ENCODE measurements at places on chromosomes 6 and 20. TPM values are rescaled to one million over a fixed set of nuclear protein-coding genes. Genes with fewer than 3 reads are reported as not detected.

The NEDD9 gene
- 14.7 TPM for polyA plus RNA-seq

GRCh38 chr6:87945966-87946365 lies 101.7 kb upstream of the SPACA1 start:
- DNase-seq = no peak

The CST7 gene
- 13.3 TPM for polyA plus RNA-seq

GRCh38 chr6:45645302-45645701 lies 267.6 kb upstream of the SUPT3H start:
- DNase-seq = no peak

DNA sequence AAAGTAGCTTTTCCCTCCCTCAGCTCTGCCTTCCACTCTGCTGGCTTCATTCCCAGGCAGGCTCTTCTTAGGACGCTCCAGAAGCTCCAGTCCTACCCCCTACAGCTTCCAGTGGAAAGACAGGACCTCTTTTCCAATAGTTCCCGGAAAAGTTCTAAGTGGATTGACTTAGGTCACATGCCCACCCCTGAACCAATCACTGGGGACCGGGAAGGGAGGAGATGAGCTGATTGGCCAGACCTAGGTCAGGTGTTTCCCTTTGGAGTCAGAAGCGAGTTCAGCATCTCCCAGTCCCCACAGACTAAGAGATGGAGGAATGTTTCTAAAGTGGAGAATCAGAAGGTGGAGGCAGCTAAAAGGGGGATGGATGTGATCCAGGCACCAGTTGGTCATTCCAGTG lies 62.9 kb upstream of the KCNG1 start:
- no peak for DNase-seq

DNA sequence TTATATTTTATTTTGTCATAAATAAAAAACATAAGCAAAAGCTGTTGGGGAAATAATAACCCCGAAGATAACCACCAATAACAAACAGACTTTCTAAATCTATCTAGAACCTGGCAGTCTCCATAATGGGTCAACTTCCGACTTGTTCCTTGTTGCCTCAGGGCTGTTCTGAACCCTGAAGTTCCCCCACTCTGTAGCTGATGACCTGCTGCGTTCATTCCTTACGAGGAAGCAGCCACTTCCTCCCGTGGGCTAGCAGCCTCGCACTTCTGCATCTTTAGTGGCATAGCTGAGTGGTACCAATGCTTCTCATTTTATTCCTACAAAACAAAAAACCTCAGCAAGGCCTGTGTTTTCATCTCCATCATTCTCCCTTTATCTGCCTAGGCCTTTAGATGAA lies 103.0 kb downstream of the PLEKHG1 start:
- DNase-seq = no peak

- no peak for DNase-seq
Observed at GRCh38 chr20:64129146-64129782, 21.9 kb upstream of the NPBWR2 start.

DNA sequence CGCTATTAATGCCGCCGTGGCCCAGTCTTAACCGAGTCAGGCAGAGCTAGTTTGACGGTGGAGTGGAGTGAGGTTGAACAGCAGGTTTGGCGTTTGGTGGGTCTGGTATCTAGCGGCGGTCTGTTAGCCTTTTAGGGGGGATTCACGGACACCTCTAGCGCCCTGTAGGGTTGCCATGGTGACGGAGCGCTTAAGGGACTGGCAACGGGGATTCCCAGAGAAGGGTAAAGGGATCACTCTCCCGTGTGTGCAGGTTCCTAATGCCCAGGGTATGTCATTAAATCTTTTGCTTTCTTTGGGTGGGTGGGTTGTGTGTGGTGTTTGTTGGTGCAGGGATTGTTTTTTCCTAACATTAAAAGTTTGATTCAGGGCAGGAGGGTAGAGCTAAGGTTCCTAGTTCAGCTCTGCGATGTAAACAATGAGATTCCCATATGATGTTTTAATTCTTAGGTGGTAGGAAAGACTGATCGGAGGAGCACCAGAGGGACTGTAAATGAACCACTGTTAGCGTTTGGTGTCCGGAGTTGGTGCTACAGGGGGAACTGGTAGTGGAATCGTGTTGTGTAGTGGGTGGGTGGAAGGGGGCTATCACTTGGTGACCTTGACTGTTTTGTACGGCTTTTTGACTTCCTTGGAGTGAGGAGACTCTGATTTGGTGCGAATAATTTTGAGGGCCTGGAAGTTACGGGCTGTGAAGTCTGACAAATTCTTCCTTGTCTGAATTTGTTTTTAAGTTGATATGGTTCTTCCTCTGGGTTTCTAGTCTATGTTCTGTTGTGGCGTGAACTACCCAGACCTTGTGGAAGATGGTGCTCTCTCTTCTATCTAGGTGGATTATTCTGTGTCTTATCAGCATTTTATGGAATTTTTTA lies 5.0 kb downstream of the BRD2 start:
- no peak for DNase-seq

GRCh38 chr20:59421089-59421488 lies 120.7 kb downstream of the EDN3 start:
- DNase-seq = no peak

DNA sequence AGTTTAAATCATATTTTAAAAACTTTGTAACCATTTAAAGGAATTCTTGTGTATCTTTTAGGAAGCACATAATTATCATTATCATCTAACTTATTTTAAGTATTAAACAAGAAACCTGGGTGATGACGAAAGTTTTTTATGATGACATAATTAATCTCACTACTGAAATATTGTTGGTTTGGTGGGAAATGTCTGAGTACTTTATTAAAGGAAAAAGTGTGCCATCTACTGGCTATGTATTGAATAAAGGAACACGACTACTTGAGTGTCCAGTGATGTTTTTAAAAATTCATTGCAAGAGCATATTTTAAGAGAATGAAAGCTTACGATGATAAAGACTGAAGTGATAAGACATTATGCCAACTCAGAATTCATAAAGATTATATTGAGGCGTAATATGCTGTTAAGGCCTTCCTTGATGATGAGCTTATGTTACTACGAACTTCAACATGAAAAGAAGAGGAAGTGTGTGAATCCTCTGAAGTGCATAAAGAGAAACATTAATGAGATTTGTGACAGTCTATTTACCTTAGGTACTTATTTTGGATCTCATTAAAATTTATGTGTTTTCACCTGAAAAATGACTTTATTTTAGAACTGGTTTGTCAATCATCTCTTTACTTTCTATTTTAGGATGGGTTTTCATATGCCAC lies 12.0 kb upstream of the TRMT11 start:
- no peak for DNase-seq

The TMC2 gene
- polyA plus RNA-seq = not detected

DNA sequence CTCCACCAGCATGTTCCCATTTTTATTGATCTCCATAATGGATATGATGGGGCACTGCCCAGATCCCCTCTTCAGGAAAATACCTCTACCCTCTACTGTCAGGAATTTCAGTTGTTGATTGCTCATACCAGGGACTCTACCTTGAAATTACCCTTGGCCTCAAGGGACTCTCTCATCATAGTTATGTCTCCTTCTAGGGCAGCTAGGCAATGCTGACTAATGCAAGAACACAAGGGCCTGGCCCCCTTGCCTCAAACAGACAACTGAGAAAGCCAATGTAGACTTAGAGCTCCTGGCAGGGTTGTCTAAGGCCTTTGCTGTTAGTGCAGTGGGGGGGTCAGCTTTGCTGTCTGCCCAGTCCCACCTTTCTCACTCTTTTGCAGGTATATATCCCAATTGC lies 493.1 kb downstream of the BTBD3 start:
- DNase-seq = no peak

GRCh38 chr20:57399587-57400155 lies 8.5 kb downstream of the RBM38 start:
- peak; percentile 60 for DNase-seq

DNA sequence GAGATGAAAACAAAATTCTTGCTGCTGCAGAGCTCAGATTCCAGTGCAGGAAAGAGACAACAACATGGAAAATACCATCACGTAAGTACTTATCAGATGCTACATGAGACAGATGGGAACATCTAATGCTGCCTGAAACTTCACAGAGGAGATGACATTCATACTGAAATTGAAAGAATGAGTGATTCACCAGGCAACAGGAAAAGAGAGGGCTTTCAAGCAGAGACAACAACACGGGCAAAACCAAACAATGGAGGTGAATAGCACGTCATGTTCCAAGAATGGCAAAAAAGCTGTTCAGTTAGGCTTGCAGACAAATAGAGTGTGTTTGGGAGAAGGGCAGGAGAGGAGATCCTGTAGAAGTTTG lies 39.3 kb downstream of the GTF2H5 start:
- no peak for DNase-seq

The C6orf62 gene
- polyA plus RNA-seq = 81.5 TPM

The HRH3 gene
- polyA plus RNA-seq = not detected

DNA sequence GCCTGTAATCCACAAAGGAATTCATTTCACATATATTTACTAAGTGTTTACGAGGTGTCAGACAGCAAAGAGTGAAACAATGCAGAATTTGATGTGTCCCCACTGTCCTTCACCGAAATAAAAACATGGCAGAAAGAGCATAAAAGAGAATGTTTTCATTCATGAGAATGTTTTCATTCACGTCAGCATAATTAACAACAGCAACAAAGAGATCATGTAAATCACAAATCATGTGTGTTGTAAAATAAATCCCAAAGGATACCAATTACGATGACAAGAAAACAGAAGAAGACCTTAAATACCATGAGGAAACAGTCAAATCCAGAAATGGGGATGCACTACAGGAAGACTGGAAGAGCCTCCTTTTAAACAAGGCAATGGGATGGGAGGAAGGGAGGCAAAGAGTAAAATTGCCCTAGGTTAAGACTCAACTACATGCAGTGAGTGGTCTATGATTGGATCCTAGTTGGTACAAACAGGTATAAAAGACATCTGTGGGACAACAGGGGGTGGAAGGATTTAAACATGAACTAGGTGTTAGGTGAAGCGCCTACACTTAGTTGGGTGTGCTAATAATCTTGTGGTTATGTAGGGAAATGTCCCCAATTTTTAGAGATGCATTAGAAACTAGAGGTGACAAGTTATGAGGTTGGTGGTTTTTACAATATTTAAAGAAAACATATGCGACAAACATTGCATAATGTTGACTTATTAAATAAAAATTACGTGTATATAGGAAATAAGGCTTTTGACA lies 1.5 kb downstream of the ZSCAN31 start:
- no peak for DNase-seq

DNA sequence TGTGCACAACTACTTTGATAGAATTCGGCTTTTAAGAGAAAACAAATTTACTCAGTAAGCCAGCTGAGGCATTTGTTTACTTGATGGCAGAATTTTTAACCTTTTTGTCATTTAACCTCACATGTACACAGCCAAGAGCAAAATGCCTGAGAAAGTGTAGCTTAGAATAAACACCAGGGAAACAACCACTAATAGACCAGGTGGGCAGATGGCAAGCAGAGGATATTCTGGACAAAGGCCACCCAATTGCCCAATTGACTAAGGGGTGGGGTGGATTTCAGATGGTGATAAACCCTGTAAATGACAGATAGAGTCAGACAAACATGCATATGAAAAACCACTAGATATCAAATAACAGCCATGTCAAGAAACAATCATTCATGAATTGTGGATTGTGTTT lies 190.7 kb upstream of the FBXL4 start:
- DNase-seq = no peak

- no peak for DNase-seq
Observed at GRCh38 chr20:39433466-39433865, 471.3 kb downstream of the DHX35 start.

GRCh38 chr6:11772109-11772825 lies 6.3 kb downstream of the ADTRP start:
- no peak for DNase-seq

- DNase-seq = no peak
Observed at GRCh38 chr6:98458708-98459107, 375.7 kb upstream of the POU3F2 start.

- no peak for DNase-seq
Observed at GRCh38 chr6:1325461-1326309, 13.8 kb downstream of the FOXQ1 start.

DNA sequence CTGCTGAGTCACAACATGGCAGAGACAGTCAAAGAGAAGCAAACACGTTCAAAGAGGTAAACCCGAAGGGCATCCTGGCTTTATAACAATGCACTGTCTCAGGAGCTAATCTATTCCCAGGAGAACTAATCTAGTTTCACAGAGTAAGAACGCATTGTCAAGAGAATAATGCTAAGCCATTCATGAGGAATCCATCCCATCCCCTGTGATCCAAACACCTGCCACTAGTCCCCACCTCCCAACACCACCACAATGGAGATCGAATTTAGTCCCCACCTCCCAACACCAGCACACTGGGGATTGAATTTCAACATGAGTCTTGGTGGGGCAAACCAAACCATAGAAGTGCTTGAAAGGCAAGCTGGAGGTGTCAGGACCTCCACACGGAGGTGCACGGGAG lies 231.5 kb upstream of the ID4 start:
- no peak for DNase-seq

- no peak for DNase-seq
Observed at GRCh38 chr6:134420614-134421181, 102.8 kb upstream of the SGK1 start.

The FHL5 gene
- polyA plus RNA-seq = not detected

DNA sequence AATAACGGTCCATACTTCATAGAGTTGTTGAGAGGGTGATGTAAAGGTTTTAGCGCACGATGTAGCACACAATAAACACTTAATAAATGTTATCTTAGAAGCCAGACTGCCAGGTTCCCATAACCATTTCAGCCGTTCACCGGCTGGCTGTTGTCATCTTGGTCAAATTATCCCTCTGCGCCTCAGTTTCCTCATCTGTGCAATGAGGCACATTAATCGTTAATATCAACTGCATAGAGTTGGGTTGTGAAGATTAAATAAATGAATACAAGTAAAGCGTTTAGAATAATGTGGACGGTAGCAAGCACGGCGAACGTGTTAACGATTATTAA lies 432 bp upstream of the PSMF1 start:
- no peak for DNase-seq

DNA sequence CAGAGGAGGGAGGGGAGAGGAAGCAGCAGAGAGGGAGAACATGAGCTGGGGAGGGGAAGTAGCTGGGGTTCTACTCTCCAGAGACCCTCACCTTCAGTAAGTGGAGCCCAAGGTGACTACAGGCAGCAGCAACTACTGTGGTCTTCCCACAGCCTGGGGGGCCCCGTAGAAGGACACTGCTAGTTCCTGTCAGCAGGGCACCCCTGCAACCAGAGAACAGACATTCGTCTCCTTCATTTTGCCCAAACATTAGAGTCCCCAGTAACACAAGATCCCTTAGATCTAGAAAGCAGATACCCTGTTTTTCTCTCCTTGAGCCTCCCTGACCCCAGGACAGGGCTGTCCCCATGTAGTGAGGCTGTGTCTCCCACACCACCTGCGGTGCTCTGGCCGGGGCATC lies 8.2 kb downstream of the GNMT start:
- no peak for DNase-seq

The MBOAT1 gene
- polyA plus RNA-seq = 0.27 TPM

The ANKRD6 gene
- polyA plus RNA-seq = 3.0 TPM

GRCh38 chr20:25282034-25282781 lies 34.3 kb downstream of the PYGB start:
- no peak for DNase-seq

The FERMT1 gene
- polyA plus RNA-seq = not detected

GRCh38 chr6:44289726-44290260 lies 19.5 kb downstream of the TMEM151B start:
- no peak for DNase-seq

- DNase-seq = no peak
Observed at GRCh38 chr6:72132427-72132826, 246.1 kb downstream of the RIMS1 start.

The CST5 gene
- not detected for polyA plus RNA-seq

- no peak for DNase-seq
Observed at GRCh38 chr6:153958860-153959259, 80.2 kb upstream of the OPRM1 start.

All from naive thymus-derived CD8-positive, alpha-beta T cell (primary cell).